Activated naive CD8-positive, alpha-beta T cell treated with anti-CD3 and anti-CD28 coated beads, Interleukin-2, amount 10 ng/mL, durations not matched to agents 7 days and 5 days (primary cell): ENCODE measurements at places on chromosomes 7 and 10.

- DNase-seq, result no peak
Observed at GRCh38 chr7:12434012-12434642, 30.5 kb upstream of the VWDE start.

GRCh38 chr7:75038508-75038907 is 35.1 kb downstream of the RCC1L start:
- no peak for DNase-seq

- no peak for DNase-seq
Observed at GRCh38 chr10:43308515-43308914, 41.6 kb upstream of the RASGEF1A start.

GRCh38 chr10:20892796-20893195 is 4.3 kb downstream of the NEBL start:
- DNase-seq, result no peak

- DNase-seq, result no peak
Observed at GRCh38 chr7:91915401-91916050, 25.1 kb upstream of the AKAP9 start.

- DNase-seq, result no peak
Observed at GRCh38 chr7:45160417-45160881, 2.9 kb downstream of the RAMP3 start.

GRCh38 chr10:80730522-80730921 is 192.8 kb downstream of the SH2D4B start:
- no peak for DNase-seq

DNA sequence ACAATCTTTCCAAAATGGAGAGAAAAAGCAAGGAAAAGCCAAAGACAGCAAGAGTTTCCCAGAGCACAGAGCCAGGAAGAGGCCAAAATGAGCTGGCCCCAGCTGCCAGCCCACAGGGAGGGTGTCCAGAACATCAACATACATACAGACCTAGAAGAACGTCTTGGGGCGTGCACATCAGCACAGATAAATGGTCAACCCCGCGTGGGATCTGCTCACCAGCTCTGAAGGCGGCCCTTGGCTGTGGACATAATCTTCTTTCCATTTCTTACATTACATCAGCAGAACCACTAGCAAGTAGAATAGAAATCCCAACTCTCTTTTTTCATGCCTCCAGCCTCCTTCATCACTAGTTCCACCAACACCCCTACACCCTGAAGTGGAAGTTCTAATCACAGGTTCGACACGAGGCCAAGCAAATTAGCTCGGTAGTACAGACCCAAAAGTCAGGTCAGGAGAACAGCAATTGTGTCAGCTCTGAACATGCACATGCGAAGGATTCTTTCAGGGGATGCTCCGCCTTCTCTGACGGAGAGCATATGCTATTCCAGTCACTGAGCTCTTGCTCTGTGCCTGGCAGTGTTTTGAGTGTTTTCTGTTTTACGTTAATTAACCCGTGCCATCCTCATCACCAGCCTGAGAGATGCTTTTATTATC is 16.4 kb downstream of the SH3PXD2A start:
- no peak for DNase-seq

DNA sequence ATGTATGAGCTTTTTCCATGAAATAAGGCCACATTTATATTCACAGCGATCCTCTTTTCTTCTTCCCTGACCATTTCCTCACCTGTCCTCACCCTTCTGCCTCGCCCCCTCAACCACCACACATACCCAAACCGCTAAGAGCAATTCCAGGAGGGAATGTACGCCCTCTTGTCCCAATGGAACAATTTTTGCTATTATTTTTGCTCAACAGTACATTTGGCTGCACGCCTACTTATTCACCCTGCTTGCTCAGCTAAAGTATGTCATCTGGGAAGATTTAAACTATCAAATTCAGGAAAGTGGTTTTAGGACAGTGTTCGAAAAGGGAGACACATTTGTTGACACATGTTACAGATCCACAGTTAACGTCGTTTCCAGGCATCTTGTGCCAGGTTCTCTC is 252.7 kb downstream of the NEBL start:
- no peak for DNase-seq

GRCh38 chr10:16441173-16441840 is 4.5 kb downstream of the PTER start:
- DNase-seq, result no peak
